ENCODE measurements at places on chromosomes 7 and 10.

DNA sequence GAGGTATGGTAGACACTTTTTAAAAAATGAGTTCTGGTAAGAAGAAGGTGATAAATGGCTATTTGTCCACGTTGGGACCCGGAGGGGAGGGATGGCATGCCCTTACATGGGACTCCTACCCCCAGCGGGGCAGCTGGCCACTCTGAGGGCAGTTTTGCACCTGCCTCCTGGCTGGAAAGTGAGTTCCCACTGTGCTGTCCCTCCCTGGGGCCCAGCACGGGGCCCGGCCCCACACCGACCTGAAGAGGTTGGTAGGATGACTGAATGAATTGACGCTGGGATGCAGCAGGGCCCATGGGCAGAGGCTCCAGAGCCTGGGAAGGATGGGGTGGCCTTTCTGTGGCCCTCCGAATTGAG lies 601 bp upstream of the AEBP1 start:
- DNase-seq: no peak

GRCh38 chr10:46995234-46995633 lies 84.0 kb downstream of the PTPN20 start:
- DNase-seq: no peak

GRCh38 chr7:102085218-102085772 lies 201.4 kb upstream of the SH2B2 start:
- DNase-seq: no peak

DNA sequence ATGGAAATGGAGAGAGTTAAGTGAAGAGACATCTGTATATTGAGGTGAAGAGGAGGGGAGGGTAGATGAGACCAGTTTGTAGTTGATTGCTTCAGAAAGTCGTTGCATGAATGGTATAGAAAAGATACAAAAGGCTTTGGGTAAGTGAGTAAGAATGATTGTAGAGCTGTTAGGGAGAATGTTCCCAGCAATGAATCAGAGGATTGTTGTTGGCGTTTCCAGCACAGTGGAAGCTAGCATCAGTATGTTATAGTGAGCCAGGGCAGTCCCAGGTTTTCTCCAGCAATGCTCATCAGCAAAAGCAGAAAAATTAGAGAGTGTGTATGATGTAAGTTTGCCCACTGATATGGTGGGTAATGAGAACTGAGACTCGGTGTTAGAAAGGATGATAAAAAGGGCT lies 15.4 kb upstream of the CDK6 start:
- no peak for DNase-seq

- no peak for DNase-seq
Measured at GRCh38 chr7:69109246-69109645, 489.0 kb upstream of the AUTS2 start.

DNA sequence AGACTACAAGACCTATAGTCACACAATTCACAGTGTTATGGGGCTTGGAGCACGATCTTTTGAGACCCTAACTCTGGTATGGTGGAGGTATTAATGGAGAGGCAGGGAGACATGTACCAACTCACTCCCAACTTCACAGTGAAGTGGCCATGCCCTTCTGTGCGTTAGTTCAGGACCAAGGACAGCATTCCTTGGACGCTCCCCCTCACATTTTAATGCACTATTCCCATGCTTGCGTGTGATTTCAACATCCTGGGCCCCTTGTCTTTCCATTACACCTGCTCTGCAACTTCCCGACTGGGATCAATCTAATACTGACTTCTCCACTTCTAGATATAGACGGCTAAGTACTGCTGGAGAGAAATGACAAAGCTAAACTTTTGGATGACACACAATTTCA lies 72.7 kb downstream of the PLCE1 start:
- no peak for DNase-seq

DNA sequence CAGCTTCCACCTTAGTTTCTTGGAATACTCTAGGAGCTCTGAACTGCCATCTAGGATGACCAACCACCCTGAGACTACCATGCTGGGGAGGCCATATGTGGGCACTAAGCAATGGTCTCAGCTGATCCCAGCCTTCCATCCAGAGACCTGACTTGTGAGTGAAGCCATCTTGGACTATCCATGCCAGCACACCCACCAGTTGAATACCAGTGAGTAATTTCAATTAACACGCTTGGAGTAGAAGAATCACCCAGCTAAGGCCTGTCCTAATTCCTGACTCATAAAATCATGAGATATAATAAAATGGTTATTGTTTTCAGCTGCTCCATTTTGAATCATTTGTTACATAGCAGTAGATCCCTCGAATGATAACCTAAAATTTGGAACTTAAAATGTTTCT lies 5.2 kb upstream of the KIF5B start:
- DNase-seq: no peak

- no peak for DNase-seq
Measured at GRCh38 chr7:52897713-52898112, 137.7 kb upstream of the POM121L12 start.

Data from cortex of kidney (tissue), 1 donor.